Muscle of back (tissue), 13 donors: ENCODE measurements at places on chromosomes 3 and 15.

GRCh38 chr3:46334741-46335478 lies 19.0 kb upstream of the CCR2 start:
- DNase-seq: no peak

GRCh38 chr3:16865335-16865734 lies 19.4 kb upstream of the PLCL2 start:
- no peak for DNase-seq

- DNase-seq: no peak
These were observed 29.0 kb downstream of the ACAD11 start for GRCh38 chr3:132630612-132631011.

- peak; percentile 26 for DNase-seq
These were observed 357.0 kb upstream of the ICE2 start for GRCh38 chr15:60835974-60836373.

GRCh38 chr3:111794711-111795110 lies 64.4 kb upstream of the PHLDB2 start:
- no peak for DNase-seq

DNA sequence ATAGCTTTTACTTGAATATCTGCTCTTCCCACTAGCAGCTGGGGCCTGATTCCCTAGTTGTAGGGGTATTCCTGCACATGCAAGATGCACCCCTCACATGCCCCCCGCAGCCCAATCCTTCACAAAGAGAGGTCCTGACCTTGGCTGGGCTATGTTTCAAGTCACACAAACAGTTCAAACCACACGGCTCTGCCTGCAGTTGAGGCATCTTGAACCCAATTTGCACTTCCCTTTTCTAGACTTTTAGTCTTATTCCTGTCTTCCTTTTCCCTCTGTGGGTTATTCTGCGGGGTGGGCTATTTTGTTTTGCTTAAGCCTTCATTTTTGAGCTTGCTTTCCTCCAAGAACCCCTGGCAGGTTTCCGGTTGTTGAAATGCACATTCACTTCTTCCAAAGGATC lies 13.3 kb upstream of the CCR1 start:
- no peak for DNase-seq

GRCh38 chr15:45510758-45511280 lies 11.7 kb downstream of the SLC30A4 start:
- no peak for DNase-seq

DNA sequence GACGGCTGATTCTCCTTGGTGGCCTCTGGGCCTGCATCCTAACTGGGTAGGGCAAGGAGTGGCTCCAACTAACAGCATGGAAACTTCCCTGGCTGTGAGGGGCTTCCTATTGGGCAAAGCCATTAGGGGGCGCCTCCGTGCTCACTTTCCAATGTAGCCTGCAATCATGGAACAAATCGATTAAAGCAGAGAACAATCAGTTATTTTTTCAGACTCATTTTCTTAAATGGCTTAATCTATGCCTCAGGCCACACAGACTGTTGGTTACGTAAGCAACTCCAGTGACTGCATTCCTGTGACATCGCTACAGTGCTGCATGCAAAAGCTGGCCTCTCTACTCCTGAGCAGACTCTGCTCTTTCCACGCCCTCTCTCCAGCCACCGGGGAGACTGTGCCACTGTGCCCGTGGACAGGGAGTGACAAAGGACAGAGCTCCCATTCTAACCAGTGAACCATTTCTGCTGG lies 278.9 kb downstream of the KLF13 start:
- DNase-seq: no peak

- DNase-seq: no peak
These were observed 46.2 kb downstream of the C3orf38 start for GRCh38 chr3:88195951-88196434.

GRCh38 chr3:15015456-15015855 lies 49.7 kb downstream of the MRPS25 start:
- DNase-seq: no peak

- no peak for DNase-seq
These were observed 88.2 kb downstream of the PLOD2 start for GRCh38 chr3:146072824-146073223.

- no peak for DNase-seq
These were observed 28.3 kb downstream of the RETNLB start for GRCh38 chr3:108728934-108729333.

DNA sequence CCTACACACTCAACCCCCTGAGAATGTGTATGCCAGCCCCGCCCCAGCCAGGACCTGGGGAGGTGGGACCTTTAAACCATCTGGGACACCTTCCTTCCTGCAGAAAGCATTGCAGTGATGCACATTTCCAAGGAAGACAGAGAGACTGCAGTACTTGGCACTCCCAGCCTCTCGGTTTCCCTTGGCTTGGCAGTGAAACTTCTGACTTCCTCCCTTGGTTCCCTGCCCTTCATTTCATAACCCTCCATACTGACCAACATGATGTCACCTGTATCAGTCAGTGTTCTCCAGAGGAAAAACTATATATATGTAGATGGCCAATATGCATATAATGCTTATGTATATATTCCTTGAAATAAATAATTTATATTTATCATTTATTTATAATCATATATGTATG lies 103.2 kb downstream of the SST start:
- no peak for DNase-seq

DNA sequence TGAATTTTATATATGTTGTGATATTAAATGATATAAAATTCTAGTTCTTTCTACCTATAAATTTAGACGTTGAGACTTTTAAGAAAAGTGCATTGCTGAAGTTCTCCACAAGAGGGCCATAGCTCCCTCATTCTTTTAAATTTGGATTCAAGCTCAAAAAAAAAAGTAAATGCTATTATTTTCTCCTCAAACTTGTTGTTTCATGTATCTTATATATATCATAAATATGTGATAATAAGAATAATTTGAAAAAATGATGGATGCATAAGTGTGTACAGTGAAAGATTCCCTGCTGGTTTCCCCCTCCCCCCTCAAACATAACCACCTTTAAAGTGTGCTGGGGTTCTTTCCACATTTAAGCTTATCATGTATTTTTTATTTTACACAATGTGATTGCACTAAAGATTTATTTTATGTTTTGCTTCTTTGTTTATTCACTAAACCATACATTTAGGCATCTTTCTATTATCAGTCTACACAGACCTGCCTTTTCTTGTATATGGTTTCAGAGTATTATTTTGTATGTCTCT lies 769.4 kb upstream of the GOLIM4 start:
- DNase-seq: peak; percentile 39

- DNase-seq: no peak
These were observed 68.2 kb downstream of the NBEAL2 start for GRCh38 chr3:47047673-47048072.

GRCh38 chr15:92709110-92709790 lies 53.7 kb upstream of the FAM174B start:
- DNase-seq: no peak

GRCh38 chr3:152556731-152557254 lies 278.1 kb upstream of the P2RY1 start:
- DNase-seq: peak; percentile 51

GRCh38 chr3:50381383-50381782 lies 22.1 kb upstream of the TMEM115 start:
- no peak for DNase-seq

DNA sequence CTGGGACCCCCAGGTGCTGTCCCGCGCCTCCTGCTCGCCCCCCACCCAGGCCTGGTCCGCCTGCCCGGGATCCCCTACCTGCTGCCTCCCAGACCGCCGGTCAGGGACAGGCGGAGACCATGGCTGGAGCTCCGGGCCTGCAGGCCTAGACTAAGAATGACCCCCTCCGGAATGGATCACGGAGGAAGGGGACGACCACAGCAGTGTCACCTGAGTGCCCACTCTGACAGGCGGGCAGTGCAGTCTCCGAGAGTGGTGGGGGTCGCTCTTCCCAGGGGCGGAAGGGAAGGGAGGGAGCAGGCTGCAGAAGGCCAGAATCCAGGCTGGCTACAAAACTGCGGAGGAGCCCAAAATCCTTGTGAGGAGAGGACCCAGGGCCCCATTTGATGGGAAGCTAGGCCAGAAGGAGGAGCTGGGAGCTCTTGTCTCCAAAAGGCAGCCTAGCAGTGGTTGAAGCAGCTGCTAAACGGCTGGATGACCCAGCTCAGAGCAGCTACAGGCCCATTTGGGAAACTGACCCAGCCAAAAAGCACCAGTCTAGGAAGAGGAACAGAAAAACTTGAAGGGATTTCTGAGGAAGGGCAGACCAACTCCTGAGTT lies 908 bp upstream of the RAB43 start:
- peak; percentile 83 for DNase-seq

DNA sequence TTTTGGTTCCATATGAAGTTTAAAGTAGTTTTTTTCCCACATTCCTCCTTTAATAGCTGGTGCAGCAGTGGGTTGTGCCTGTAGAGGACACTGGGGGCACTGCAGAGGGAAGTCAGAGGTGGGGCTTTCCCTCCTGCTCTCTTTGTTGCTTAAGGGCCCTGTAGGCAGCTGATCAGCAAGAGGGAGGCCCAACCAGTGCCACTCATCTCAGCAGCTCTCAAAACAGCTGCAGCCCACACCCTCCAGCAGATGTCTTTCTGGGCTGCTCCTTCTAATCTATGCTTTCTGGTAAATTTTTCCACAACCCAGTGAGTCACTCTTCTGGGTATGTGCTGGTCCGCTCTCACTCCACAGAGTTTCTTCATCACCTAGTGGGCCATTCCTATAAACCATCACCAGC lies 263.8 kb downstream of the FEZF2 start:
- DNase-seq: peak; percentile 82

DNA sequence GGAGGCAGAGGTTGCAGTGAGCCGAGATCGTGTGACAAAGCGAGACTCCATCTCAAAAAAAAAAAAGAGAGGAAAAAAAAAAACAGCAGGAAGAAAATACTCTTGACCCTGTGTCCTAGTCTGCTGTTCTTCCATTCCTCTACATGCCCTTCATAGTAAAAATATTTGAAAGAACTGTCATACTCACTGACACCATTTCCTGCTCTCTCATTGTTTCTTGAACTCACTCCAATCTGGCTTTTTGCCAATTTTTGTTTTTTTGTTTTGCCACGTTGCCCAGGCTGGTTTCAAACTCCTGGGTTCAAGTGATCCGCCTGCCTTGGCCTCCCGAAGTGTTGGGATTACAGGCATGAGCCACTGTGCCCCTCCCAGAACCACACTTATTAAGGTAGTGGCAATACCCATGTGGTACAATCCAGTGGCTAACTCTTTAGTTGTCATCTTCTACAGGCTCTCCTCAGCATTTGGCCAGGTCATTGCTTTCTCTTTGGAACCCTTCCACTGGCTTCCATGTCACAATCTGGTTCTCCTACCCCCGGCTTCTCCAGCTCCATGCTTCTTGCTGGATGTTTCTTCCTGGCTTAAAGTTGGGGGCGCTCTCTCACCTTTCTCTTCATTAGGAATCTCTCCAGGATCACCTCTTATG lies 238.2 kb upstream of the C2CD4B start:
- no peak for DNase-seq

GRCh38 chr15:95347837-95348236 lies 982.7 kb upstream of the NR2F2 start:
- DNase-seq: no peak

DNA sequence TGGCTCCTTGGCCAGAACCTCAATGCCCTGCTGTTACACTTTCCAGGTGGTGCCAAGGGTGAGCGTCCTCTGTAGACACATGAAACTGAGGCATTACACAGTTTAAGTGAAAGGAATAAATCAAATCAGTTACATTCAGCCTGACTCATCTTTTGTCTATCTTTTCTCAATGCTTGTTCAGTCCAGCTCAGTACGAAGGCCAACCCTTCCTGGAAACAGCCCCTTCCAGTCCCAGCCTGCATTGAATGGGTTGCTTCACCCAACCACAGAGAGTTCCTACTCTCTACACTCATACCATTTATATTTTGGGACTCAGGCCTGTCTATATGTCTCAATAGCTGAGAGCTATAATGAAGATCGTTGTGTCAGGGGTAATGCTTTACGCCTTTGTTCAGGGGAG lies 363.6 kb downstream of the RORA start:
- no peak for DNase-seq

DNA sequence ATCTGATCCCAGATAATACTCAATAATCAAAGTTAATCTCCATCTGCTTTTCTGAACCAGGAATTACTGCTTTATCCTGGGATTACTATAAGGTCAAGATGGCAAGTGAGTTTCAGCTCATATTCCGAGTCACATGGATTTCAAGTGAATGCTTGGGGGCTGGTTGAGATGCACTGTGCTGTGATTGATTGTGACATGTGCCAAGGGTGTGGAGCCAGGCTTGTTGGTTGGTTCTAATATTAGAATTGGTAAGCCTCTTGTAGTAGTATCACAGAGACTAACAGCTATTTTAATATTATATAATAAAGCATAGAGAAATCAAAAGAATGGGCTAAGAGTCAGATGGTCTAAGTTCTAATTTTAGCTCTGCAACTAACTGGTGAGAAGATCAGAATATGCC lies 74.2 kb upstream of the ICE2 start:
- peak; percentile 28 for DNase-seq

DNA sequence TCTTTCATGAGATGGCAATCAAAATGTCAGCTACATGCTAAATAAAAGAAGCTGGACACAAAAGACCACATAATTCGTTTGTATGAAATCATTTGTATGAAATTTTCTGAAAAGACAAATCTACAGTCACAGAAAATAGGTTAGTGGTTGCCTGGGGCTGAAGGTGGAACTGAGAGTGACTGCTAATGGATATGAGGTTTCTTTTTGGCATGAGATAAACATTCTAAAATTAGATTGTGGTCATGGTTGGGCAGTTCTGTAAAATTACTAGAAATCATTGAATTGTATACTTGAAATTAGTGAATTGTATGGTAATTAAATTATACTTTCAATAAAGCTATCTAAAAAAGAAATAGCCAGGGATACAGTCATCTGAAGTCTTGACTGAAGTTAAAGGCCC lies 2.7 kb upstream of the DMXL2 start:
- no peak for DNase-seq

- DNase-seq: no peak
These were observed 14.7 kb downstream of the SLC6A1 start for GRCh38 chr3:11006986-11007933.

DNA sequence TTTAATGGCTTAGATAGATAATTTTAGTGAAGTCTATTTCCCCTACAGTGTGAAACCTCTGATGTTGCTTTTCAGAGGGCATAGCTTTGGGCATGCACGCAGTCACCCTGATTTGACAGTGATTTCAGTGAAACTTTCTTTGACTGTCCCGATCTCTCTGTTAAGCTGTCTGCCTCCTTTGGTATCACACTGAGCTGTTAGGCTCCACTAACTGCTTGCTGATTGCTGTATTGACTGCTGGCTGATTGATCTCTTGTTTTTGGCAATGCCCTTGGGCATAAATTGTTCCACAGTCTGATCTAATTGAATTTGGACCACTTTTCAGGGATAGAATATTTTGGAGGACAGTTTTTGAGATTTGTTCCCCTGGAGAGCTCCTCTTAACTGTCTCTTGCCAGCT lies 68.5 kb upstream of the CCDC54 start:
- no peak for DNase-seq

GRCh38 chr15:74569731-74570070 lies 28.7 kb downstream of the ARID3B start:
- no peak for DNase-seq

GRCh38 chr3:138395865-138396751 lies 38.3 kb upstream of the ESYT3 start:
- DNase-seq: no peak
